Activated CD4-positive, alpha-beta T cell treated with anti-CD3 and anti-CD28 coated beads, Interleukin-2, amount 50 U/mL, for 4 hours (primary cell): ENCODE measurements at places on chromosomes 12 and 14.

DNA sequence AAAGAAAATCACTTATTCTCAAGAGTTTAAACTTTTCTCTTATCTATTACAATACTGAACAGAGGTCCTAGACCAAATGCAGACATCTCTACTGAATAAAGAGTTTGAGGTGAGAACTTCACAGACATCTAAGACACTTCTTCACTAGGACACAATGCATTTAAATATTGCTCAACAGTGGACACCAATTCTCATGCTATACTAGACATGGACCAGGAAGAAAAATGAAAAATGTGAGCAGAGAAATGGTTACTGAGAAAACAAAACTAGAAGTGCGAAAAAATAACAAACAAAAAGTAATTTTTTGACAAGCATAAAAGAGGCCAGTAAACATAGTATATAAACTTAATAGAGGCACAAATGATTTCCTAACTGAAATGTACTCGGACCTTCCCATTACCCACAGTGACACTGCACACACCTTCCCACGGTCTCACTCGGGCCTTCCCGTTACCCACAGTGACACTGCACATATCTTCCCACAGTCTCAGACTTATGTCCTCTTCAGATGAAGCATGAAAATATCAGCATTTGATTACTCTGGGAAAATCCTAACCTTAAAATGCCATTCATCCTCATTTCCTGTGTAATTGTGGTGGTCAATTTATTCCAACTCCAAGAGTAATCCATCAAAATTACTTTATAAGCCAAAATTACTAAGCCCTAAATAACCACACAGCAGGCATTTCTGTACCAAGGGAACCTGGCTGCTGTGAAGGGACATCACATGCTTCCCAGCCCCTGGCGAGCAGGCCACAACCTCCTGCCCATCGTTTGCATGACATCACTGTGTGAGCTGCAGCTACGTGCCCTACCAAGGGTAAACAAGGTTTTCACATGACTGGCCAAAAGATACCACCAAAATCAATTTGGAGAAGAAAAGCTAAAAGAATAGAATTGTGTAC, 6.4 kb downstream of the SLC15A4 start:
- DNase-seq: no peak

- DNase-seq: no peak
Measured at GRCh38 chr12:38785381-38785780, 120.0 kb downstream of the CPNE8 start.

DNA sequence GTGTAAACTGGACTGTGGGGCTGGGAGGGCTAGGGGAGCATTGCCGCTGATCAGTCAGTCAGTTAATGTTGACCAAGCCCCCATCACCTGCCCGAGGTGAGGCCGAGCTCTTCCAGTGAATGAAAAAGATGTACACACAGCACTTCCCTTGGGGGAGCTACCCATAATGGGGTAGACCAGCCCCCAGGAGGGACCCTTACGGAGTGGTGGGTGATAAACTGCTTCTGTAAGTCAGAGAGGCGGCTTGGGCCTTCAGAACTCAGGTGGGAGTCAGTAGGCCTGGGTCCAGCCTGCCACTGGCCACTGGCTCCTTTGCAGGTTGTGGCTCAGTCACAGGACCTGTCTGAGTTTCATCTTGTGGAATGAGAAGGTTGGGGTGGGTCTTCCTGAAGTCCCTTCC, 43.5 kb downstream of the TSPAN9 start:
- no peak for DNase-seq

DNA sequence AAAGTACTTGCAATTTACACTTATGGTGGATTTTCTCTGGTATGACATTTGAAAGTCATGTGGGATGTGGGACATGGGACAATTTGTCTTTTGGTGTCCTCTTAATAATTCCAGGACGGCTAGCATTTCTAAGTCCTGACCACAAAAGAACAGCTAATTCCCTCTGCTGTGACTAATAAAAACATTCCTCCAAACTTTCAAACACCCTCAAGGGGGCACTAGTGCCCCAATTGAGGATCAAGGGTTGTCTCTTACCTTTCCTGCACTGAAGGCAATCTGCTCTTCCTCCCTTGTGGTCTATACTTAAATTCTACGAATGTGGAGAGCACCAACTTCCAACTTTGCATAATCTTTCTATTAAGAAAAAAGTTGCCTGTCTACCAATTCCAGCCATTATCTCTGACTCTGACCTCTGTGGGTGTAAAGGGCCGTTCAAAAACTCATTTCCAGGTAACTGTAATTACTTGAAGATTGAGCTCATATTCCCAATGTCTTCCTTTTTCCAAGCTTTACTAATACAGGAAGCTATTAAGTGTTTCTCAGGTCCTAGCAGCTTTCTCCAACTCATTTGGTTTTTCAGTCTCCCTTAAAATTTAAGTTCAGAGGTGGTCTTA, 210.2 kb downstream of the PTPRO start:
- peak; percentile 34 for DNase-seq

GRCh38 chr14:64225151-64225757, 68.9 kb downstream of the ESR2 start:
- DNase-seq: no peak
